ENCODE measurements at places on chromosomes 2 and 18.

DNA sequence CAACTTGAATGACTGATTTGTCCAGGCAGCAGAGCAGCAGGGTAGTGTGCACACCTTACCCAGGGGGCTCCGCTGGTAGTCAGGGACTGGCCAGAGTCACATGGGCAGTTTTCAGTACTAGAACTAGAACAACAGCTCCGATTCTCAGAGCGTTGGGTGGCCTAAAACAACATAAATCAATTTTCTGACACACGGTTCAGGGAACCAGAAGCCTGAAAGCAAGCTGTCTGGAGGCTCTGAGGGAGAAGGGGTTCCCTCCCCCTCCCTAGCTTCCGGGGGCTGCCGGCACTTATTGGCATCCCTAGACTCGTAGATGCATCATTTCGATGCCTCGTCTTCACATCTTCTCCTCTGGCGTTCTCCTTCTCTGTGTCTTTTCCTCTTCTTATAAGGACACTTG lies 13.4 kb upstream of the ITGB6 start:
- DNase-seq: no peak

GRCh38 chr2:42009657-42010580 lies 37.9 kb upstream of the PKDCC start:
- DNase-seq: no peak

DNA sequence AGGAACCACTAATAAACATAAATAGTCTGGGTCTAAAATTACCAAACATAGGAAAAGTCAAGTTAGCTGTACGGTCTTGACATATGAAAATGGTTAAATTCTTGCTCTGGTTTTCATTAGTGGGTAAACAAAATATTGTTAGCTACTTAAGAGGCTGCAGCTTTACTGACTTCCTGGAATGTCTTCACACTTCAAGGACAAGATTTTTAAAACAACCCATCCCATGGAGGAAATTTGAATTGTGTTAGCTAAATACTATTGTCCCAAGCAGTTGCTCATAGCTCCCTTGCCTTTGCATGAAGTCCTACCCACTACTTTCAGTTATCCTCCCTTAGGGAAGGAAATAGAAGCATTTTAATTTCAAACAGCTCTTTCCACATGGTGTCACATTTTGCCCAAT lies 128.5 kb downstream of the EPHA4 start:
- no peak for DNase-seq

DNA sequence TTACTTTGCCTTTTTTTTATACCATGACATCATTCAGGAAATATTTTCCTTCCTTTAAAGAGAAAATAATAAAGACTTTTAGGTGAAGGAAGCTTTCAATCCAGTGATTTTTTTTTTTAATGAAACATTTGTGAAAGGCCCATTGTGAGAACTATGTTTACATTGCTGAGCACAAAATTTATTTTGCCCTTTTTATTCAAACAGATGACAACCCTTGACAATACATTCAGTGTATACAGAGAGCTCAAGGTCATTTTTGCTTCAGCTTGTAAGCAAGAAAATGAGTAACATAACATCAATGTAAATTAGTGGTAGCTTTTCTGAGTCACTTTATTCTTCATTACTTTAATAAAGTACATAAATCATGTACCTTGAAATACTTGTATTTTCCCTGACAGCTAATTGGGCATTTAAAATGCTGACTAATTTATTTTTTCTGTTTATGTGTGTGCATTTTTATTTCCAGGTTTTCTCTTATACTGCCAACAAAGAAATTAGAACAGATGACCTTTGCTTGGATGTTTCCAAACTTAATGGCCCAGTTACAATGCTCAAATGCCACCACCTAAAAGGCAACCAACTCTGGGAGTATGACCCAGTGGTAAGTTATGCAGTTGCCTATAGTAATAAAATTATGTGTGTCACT lies 121.6 kb downstream of the GALNT1 start:
- DNase-seq: no peak

GRCh38 chr2:41932241-41933045 lies 115.4 kb upstream of the PKDCC start:
- no peak for DNase-seq

GRCh38 chr2:67142071-67142470 lies 255.1 kb upstream of the ETAA1 start:
- DNase-seq: no peak

DNA sequence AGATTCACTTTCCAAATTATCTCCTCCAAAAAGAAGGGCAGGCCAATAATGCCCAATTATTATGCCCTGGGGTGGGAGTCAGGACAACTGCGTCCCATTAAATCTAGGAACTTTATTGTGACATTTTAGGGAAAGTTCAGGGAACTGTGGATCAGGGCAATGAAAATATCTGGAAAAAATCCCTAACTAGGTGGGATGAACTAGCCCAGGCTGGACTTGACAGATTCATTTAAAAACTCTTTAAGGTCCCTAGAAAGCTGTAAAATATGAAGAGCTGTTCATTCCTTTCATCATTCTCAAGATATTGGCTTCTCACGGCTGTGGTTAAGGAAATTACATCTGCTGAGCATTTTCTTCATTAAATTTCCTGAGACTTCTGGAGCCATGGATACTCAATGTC lies 8.2 kb downstream of the CREG2 start:
- no peak for DNase-seq

- no peak for DNase-seq
These were observed 155.7 kb downstream of the RDH14 start for GRCh38 chr2:18404708-18405107.

DNA sequence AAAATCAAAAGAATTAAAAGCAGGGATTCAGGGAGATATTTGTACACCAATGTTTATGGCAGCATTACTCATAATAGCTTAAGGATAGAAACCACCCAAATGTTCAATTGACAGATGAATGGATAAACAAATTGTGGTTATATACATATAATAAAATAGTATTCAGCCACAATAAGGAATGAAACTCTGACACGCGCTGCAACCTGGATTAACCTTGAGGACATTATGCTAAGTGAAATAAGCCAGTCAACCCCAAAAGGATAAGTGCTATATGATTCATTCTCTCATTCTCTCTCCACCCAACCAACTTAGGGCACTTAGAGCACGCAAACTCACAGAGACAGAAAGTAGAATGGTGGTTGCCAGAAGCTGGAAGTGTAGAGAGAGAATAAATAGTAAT lies 216.8 kb upstream of the SLC14A2 start:
- no peak for DNase-seq

DNA sequence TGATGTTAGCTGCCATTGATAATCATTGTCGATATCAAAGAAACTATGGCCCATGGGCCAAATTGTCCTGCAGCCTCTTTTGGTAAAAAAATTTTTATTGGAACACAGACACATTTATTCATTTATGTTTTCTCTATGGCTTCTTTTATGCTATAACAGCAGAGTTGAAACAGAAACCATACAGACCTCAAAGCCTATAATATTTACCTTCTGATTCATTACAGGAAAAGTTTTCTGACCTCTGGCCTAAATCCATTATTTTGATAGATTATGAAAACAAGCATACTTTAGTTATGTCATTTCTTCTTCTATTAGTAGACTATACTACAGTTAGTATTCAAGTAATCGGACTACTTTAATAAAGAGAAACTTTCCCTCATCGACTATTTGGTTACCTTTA lies 349.7 kb upstream of the GALNT5 start:
- no peak for DNase-seq

GRCh38 chr2:56648802-56649201 lies 465.0 kb downstream of the CCDC85A start:
- DNase-seq: no peak

DNA sequence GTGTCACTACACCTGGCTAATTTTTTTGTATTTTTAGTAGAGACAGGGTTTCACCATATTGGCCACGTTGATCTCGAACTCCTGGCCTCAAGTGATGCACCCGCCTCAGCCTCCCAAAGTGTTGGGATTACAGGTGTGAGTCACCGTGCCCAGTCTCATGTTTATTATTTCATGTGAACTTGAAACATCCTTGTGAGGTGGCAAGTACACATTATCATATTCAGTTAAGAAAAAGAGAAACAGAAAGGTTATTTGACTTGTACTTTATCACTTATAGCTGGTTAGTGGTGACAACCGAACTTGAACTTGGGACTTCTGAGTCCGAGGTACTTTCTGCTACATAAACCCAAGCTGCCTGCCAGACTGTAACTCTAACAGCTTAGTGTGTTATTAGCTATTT lies 24.4 kb downstream of the ABHD3 start:
- no peak for DNase-seq

- no peak for DNase-seq
These were observed 31.8 kb downstream of the KLF7 start for GRCh38 chr2:207133820-207134519.

DNA sequence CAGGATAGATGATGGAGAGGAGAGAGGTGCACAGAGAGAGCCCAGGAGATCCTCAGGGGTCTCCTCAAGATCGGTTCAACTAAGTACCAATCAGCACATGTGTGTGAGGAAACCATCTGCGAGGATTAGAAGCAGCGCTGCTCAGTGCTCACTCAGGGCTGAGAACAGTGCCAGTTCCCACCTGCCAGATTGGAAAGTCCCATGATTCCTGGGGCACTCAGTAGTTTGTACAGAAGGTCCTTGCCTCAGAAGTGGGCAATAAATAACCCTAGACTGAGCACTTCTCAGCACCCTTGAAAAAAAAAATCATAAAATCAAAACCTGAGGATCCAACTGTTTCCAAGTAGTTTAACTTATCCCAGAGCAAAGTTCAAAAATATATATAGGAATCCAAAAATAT lies 53.8 kb downstream of the SEMA4F start:
- DNase-seq: no peak

- DNase-seq: no peak
These were observed 70.6 kb upstream of the ODC1 start for GRCh38 chr2:10518470-10519393.

GRCh38 chr18:55407774-55408535 lies 180.0 kb downstream of the TCF4 start:
- no peak for DNase-seq

- DNase-seq: no peak
These were observed 1064.0 kb upstream of the GYPC start for GRCh38 chr2:125591954-125592353.

DNA sequence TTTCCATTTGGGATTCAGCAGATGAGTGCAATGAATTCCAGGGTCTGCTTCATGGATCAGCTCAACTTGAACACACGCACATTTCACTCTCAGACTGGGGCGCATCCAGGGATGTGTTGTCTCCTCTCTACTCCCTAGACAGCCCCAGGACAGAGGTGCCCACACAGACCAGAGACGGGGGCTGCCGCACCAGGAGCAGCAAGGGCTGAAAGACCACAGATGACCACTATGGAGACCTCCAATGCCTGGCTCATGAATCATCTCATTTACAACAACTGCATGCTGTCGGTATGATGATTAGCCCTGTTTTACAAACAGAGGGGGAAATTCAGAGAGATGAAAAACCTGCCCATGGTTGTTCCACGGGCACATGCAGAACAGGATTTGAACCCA lies 63.1 kb downstream of the CYP26B1 start:
- no peak for DNase-seq

DNA sequence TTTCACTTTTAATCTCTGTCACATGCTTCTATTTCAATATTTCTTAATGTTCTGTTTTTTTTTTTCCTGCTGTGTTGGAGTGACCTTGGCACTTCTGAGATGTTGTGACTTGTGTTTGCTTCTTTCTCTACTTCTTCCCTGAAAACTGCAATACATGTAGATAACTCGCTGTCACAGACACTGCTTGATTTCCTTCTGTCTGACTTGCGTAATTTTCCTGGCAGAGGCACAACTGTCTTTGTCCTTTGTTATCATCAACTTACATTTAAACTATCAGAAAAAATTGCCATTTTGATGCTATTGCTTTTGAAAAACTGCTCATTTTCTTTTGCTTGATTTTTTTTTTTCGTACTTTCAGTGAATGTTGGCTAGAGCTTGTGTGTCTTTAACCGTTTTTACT lies 69.0 kb downstream of the BABAM2 start:
- DNase-seq: no peak

GRCh38 chr18:27839141-27839540 lies 337.8 kb downstream of the CDH2 start:
- DNase-seq: peak; percentile 25

- DNase-seq: no peak
These were observed 319.6 kb upstream of the REV1 start for GRCh38 chr2:99809259-99809900.

GRCh38 chr18:61842146-61842545 lies 50.7 kb downstream of the RNF152 start:
- DNase-seq: no peak

DNA sequence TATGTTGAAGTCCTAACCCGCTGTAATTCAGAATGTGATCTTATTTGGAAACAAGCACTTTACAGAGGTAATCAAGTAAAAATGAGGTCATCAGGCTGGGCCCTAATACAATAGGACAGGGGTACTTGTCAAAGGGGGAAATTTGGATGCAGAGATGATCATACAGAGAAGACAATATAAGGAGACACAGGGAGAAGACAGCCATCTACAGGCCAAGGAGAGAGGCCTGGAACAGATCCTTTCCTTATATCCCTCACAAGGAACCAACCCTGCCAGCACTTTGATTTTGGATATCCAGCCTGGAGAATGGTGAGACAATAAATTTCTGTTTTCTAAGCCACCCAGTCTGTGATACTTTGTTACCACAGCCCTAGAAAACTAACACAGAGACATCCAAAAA lies 104.3 kb downstream of the METTL4 start:
- DNase-seq: no peak

Measured in LoVo (cell line).